GM23248 (cell line): ENCODE measurements at places on chromosomes 2 and 18.

GRCh38 chr2:234483568-234484251 lies 13.2 kb downstream of the ARL4C start:
- peak; percentile 13 for DNase-seq

GRCh38 chr2:97701186-97701585 lies 12.2 kb upstream of the ZAP70 start:
- no peak for DNase-seq

DNA sequence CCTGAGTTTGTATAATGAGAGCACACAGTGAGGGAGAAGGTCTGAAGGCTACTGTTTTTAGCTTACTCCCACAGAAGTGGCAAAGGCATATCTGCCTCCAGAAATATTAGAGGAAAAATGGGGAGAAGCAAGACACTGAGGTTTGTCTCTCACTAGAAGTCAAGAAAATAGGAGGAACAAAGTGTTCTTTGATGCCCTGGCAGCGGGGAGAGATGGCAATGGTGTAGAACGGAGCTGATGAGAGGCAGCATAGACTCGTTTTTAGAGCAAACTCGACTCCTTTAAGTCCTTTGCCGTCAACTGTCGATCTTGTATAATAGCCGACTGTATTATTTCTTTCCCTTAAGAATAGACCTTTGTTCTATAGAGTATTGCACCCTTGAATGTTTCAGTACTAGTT lies 73.8 kb downstream of the ANKRD44 start:
- no peak for DNase-seq

- peak; percentile 93 for DNase-seq
Observed at GRCh38 chr2:128321784-128322714, 3.4 kb upstream of the HS6ST1 start.

DNA sequence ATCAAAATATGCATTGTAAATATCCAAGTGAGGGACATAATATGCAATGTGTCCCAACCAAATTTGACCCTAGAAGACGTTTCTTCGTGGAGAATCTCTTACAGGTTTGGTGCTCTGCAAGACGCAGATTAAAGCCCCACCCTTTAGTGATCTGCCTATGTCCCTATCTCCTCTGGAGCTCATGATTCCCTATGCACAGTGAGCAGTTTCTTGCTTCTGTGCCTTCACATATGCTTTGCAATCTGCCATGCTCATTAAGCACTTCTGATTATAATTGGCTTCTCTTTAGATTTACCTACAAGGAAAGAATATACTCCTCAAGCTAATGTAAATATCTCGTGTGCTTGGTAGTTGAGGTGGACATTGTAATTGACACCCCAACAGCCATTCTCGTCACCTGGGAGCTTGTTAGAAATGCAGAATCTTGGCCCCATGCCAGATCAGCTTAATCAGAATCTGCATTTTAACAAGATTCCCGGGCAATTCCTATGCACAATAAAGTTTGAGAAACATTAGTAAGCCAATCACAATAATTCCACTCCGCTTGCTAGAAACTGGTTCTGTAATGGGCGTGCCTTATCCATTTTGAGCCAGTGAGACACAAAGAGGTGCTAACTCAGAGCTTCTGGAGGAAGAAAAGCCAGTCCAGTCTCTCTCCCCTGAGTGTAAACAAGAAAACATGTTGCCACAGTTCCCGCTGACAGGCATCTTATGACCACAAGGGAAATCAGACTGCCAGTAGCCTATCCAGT lies 2.8 kb upstream of the PUM2 start:
- no peak for DNase-seq

DNA sequence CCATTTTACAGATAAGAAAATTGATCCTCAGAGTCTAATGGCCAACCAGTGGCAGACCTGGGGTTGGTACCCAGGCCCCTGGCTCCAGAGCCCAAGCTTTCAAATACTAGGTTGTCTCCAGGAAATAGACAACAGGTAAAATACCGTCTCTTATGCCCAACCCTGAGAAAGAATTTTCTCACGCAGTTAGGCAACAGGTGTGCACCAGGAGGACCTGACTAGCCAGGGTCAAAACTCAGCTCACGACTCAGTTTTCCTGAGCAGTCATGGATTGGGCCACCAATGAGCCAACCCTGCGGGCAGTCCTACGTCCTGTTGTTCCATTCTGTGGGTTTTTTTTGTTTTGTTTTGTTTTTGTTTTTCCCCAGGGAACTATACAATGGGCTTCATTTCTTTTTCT lies 13.5 kb downstream of the TRIB2 start:
- no peak for DNase-seq

DNA sequence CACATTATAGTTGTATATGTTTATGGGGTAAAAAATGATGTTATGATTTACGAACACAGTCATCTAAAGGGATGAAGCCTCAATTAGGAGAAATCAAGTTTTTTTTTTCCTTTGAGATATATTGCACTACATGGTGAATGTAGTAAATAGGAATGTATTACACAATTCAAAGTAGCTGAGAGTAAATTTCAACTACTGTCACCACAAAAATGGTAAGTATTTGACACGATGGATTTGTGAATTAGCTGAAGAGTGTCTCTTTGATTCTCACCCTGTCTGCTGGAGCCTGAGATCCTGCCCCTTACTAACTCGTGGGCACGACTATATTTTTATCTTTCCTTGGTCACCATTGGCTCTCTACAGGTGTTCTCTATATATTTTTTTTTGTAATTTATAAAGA lies 540.4 kb upstream of the DSEL start:
- peak; percentile 13 for DNase-seq

DNA sequence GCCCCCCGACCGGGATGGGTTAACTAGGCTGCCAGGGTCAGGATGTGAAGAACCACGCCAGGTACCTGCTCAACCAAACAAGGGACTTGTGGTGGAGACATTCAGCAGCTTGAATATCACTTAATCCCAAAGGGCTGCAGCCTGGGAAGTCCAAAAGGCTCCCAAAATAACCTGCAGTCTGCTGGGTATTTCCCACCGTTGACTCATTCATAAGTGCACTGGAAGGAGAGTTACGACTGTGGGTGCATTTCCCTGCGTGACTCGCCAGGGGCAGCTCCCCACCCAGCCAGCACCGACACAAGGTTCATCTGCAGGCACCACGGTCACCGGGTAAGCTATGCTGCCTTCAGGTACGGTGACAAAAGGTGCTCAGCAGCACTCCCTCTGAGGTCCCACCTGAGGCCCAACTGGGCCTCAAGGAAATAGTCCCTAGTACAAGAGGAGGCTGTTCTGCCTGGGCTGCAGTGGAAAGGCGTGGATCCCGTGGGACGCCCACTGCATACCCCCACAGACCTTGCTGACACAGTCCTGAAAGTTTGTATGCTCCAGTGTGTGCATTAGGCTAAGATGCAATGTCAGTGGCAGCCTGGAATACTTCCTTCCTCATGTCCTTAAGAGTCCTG lies 86.5 kb downstream of the UXS1 start:
- DNase-seq: peak; percentile 68

GRCh38 chr2:12543978-12544558 lies 172.7 kb upstream of the TRIB2 start:
- DNase-seq: peak; percentile 72

DNA sequence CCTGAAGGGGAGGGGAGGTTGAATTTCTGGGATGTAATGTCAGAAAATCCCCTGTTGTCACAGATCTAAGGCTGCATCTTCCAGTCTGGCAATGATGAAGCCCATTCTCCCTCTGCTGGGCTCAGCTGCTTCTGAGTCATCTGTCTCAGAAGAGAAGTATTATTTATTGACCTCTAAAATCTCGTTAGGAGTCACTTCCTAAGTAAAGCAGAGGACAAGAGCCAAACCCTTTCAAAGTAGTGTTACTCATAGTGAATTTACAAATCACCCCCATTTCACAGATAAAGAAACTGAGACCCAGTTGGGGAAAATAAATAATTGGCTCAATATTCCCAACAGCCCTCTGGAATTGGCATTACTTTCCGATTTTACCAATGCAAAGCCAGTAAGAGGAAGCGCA lies 167.3 kb upstream of the SKOR2 start:
- peak; percentile 52 for DNase-seq

DNA sequence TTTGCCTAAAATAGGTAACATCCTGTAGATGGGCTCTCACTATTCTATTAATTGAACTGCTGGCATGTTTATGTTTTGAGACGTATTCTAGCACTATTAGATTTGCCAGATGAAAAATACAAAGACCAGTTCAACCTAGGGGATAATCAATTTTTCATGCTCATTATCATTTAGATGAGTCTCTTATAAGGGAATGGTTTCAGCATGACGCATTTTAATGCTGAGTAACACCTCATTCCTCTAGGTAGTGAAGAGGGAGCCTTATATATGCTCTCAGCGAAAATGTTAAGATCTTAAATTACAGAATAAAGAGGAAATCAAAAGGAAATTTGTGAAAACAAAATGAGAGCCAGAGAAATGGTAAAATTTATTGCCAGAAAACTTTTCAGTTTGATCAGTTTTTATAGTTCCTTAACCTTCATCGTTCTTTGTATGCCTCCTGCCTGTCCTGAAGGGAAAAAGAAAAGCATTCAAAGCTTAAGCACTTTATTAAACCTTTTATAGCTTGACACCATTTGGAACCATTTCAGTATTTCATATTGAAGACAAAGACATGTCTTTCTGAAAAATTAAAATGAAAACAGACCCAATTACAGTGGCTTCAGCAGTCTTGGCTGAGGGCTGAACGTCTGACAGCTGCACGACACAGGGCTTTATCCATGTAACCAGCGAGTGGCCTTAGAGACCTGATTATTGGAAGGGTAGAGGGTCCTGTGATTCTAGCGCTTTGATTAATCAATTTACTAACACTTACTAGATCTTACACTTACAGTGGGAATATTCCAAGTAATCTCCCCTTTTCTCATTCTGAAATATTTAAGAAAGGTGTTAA lies 112.8 kb downstream of the ADCYAP1 start:
- DNase-seq: peak; percentile 15

DNA sequence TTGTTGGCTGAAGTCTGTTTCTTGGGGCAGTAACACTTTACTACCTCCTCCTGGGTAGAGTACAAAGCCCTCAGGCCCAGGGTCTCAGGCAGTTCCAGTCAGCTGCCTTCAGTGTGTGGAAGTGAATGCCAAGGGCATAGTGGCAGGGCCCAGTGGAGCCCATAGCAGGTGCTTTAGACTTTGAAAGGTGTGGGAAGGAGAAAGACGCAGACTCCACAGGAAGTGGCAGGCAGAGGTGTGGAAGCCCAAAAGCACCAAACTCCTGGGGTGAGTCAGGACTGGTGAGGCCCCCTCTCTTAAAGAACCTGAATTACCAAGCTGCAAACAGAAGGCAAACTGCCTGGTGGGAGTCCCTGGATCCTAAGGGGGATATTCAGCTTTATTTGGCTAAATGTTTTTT lies 45.3 kb downstream of the ADAM23 start:
- DNase-seq: no peak

DNA sequence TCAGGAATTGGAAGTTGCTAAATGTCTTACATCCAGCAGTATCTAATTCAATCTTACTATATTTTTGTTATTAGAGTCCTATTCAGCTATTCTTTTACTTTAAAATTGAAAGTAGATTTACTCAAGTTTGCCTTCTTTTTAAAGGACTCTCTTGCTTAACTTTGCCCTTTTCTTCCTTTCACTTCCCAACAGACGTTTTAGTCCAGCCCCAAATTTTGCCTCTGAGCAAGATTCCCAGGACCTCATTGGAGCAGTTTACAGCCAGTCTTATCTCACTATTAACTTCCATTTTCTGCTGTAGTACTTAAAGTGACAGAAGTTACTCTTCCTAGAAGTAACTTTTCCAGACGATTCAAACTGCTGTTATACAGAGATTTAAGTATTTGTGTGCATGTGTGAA lies 1.7 kb upstream of the PRKD3 start:
- DNase-seq: peak; percentile 93

DNA sequence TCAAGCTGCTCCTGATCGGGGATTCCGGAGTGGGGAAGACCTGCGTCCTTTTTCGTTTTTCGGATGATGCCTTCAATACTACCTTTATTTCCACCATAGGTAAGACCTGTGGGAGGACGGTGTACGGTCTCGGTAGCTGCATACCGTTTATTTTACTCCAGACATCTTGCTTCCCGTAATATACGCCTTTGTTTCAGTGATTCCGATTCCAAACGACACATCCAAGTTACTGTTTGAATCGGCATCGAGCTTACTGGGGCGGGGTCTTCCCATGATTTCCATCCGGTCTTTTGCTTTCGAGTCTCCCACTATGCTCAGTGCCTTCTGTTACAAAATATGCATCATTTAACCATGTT lies 731 bp downstream of the RAB10 start:
- peak; percentile 44 for DNase-seq

DNA sequence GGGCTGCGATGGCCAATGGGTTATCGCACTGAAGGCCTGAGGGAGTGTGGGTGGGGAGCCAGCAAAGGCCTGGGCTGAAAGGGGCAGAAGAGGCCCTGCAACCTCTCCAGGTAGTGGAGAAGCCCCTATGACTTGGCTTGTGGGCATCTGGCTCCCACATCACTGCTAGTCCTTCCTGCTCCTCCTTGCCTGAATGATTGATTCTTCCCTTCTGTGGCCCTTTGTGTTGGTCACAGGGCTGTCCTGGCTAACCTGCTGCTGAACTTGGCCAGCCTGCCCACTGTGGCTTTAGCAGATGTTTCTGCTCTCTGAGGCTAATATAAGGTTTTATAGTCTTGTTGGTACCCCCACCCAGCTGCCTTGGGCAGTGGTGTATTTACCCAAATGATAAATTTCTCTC lies 136.2 kb upstream of the ALPP start:
- DNase-seq: no peak

- DNase-seq: no peak
Observed at GRCh38 chr2:143262389-143262788, 133.2 kb downstream of the ARHGAP15 start.

DNA sequence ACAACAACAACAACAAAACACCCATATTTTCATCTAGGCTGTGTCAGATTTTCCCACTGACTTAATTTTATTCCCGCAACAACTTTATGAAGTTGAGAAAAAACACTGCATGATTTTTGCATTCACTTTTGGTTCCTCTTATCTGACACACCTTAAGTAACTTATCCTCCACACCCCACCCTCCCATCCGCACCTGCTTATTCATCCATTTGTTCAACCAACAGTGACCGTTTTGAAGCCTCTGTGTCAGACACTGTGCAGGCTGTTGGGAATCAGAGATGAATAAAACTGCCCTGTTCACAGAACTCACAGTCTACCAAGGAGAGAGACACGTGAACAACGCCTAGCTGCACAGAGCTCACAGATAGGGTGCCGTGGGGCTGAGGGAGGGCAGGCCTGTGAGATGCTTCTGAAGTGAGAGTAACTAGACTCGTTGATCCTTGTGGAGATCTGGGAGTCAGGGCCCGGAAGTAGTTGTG lies 7.4 kb downstream of the CNNM4 start:
- no peak for DNase-seq
